ENCODE measurements at places on chromosomes 11 and 22.
A peak's percentile ranks its signal among the peaks of the same experiment; 100 is the strongest.

DNA sequence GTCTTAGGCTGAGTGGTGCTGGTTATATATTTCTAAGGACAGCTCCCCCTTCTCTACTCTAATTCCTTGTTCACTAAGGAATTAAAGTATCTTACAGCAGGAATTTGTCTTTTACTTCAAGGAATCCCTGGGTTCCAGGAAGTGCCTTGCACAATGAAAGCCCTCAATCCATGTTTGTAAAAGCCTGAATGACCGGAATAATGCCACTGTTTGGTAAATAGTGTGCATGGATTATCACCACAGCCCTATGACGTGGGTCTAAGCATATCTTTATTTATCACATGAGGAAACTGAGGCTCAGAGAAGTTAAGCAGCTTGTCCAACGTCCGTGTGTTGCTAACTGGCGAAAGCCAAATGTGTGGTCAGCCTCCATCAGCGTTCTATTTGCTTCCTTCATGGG lies 135.7 kb upstream of the NAV2 start:
- DNase-seq = no peak

- no peak for DNase-seq
These were observed 39.4 kb downstream of the MCM5 start for GRCh38 chr22:35439365-35439717.

- DNase-seq = no peak
These were observed 53.4 kb downstream of the FAM181B start for GRCh38 chr11:82680252-82680651.

DNA sequence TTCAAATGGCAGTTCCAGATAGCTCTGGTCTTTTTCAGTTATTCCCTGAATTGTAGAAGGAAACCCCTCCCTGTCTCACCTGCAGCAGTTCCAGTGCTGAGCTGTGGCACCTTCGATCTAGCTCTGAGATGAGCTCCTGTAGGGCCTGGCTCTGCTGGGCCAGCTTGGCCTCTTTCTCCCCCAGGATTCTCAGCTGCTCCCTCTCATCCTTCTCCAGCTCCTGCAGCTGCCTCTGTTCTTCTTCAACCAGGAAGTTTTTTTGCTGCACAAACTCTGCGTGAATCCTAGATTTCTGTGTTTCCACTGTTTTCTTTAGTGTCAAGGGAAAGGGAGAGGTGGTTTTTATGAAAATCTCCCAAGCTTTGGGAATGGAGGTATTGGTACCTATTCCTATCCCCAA lies 5.3 kb downstream of the TRIM21 start:
- no peak for DNase-seq

DNA sequence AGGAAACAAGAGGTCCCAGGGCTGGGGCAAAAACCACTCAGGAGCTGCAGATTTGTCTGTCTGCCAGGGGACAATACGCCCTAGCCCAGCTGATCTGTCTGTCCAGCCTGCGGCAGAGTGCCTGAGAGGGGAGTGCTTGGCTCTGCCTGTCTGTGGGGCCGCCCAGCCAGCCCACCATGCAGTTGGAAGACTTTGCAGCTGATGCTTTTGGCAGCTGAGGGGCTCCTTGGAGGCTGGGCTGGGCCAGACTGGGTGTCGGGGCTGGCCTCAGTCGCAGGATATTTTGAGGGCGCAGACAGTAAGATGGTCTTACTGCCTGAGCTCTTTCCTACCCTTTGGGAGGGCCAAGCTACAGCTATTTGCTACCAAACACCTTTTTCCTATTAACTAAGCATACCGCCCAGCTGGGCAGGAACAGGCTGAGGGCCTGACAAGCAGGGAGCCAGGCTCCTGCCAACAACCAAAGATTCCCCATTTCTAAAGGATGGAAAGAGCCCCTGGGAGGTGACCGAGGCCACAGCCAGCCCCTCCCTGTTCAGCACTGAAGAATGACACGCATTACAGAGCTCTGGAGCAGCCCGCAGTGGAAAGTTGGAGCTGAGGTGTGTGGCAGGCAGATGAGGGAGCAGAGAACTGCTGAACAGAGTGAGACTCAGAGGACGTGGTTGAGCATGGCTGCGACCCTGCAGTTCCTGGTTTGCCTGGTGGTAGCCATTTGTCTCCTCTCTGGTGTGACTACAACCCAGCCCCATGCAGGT lies at the start of gene FAM180B:
TSS of gene FAM180B (plus strand) at position 581 of the 758 bp plus-strand sequence. CDS start at position 672, 91 bp downstream.
- no peak for DNase-seq

DNA sequence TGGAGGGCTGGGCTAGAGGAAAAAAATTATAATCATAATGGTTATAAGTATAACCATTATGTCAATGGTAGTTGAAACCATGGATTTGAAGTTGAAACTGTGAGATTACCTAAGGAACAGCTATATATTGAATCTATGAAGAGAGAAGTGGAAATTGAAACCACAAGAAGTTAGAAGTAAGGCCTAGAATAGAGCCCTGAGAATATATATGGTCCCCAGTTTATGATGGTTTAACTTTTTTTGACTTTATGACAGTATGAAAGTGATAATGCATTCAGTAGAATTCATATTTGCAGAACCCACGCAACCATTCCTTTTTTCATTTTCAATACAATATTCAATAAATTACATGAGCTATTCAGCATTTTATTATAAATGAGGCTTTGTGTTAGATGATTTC lies 15.0 kb downstream of the AASDHPPT start:
- DNase-seq = no peak

DNA sequence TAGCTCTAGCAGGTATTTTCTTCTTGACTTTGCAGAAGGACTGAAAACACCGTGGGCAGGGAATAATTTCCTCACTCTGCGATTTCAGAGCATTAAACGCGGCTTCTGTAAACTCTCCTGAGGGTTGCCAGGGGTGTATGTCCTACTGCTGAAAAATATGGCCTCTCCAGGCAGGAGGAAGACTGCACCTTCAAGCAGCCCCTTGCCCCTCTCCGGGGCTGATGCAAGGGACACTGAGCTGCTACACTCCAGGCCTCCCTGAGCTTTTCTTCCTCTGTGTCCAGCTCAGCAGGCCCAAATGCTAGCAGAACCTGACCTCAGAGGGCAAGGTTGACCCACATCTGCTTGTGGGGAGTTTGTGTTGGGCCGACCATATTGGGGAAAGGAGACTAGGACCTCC lies 2.2 kb downstream of the CD6 start:
- no peak for DNase-seq

GRCh38 chr11:60786811-60787567 lies 1.9 kb downstream of the MS4A10 start:
- peak; percentile 83 for DNase-seq

GRCh38 chr11:44305470-44306051 lies 4.4 kb downstream of the ALX4 start:
- peak; percentile 45 for DNase-seq

GRCh38 chr11:100942016-100942415 lies 187.6 kb downstream of the PGR start:
- peak; percentile 12 for DNase-seq

DNA sequence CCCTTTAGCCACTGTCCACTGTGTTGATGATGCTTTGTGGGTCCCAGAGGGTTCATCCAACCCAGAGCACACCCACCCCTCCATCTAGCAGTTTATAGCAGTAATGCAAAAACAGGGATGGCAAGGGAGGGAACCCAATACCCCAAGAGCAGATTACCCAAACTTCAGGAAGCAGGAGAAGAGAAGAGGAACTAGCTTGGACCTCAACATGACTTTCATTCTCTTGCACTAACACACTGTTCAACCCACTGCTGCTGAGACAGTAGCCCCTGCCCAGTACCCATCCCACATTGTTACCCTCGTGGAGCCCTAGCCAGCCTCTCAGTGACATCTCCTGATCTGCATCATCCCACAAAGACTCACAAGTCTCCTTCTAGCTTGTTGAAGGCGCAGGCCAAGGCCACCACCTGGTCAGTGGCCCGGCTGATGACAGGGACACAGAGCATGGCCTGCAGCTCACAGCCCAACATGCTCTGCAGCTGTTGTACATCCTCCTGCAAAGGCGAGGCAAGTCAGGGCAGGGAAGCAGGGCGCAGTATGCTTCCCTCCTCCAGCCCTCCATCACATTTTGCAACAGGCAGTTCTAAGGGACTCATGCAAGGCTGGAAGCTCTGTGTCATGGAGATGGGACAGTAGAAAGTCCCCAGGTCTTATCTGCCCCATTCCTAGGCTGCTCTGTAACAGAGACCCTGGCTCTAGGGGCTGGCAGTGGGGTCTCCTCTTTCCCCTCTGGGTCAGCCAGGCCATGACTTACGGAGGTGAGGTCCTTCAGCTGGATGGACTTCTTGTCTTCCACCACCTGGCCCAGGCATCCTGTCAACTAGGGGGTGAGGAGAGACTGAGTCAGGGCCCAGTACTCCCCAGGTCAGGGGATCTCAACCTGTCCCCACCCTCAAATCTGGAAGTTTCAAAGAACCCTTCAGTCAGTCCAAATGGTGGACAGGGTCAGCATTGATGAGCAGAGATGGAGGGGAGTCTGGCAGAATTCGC lies 85.5 kb downstream of the PDE2A start:
- no peak for DNase-seq

DNA sequence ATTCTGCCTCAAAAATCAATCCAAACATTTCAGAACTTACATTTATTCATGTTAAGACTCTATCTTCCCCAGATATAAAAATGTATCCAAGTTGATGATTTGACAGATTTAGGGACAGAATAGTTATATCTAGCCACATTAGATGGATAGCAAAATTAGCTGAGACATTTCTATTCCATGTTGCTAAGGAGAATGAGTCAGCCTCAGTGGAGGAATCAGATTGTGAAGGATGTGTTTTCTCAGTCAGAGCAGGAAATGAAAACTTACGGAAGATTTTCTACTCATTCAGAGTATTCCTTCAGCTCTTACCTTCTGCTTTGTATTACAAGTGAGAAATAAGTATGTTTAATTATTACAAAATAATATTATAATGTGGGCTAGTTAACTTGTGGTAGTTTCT lies 556.3 kb upstream of the ANO3 start:
- peak; percentile 1 for DNase-seq

GRCh38 chr11:90241414-90241813 lies 18.6 kb upstream of the CHORDC1 start:
- no peak for DNase-seq

GRCh38 chr22:44348971-44349560 lies 36.3 kb upstream of the SHISAL1 start:
- DNase-seq = no peak

GRCh38 chr11:6111673-6112072 lies 4.2 kb downstream of the OR56B4 start:
- no peak for DNase-seq

- no peak for DNase-seq
These were observed 34.0 kb downstream of the SLCO2B1 start for GRCh38 chr11:75184757-75185425.

DNA sequence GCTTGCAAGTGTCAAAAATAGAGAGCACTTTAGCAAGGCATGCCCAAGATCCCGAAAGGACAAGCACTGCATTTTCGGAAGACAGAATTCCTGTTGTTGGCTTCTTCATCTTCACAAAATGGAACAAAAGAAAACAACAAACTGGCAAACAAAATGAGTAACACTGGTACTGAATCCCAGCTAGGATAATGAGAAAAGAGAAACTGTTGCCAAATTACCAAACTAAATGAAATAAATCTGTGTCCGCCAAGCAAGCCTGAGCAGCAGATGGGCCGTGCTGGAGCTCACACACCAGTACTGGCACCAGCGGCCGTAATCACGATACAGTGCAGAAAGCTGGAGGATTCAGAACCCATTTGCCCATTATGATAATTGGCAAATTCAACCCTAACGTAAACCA lies 30.6 kb downstream of the TUB start:
- DNase-seq = no peak

GRCh38 chr11:95156133-95156721 lies 66.6 kb downstream of the ENDOD1 start:
- DNase-seq = no peak

DNA sequence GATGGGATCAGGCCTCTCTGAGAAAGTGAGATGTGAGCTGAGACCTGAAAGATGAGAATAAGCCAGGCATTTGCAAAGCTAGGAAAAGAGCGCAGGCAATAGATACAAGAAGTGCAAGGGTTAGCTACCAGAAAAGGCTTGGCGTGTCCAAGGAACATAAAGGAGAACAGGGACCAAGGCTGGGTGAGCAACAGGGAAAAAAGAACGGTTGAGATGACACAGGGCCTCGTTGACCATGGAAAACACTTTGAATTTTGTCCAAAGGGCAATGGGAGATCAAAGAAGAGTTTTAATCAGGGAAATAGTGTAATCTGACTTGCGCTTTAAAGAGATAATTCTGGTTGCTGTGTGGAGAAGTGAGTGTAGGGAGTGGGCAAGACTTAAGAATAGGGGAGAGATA lies 35.0 kb downstream of the RAB30 start:
- no peak for DNase-seq

DNA sequence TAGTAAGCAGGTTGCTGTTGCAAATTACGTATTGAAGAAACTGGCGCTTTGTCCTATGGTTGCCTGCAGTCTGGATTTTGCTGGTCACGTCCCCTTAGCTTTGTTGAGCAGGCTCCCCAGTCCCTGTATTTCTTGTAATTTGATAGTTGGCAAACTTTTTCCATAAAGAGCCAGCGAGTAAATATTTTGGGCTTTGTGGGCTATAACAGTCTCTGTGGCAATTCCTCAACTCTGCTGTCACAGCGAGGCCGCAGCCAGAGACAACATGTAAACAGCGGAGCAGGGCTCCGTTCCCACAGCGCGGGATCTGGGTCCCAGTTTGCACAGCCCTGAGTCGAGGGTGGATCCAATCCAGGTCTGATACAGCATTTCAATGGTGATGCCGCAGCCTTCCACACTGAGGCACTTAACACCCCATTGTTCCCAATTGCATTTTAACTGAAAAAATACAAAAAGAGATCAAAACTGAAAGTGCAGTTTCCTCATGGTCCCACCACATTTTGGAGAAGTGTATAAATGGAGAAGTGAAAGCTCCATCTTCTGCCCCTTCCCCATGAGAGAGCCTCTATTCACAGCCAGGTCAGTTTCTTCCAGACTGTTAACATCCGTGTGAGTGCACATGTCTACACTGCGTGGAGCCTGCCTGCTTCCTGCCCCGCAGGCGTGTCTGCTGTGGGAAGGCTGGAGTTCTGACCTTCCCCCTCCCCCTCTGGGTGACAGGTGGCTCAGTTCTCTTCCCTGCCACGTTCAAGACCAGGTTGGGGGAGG lies 89.1 kb downstream of the RPS6KA4 start:
- DNase-seq = peak; percentile 37

DNA sequence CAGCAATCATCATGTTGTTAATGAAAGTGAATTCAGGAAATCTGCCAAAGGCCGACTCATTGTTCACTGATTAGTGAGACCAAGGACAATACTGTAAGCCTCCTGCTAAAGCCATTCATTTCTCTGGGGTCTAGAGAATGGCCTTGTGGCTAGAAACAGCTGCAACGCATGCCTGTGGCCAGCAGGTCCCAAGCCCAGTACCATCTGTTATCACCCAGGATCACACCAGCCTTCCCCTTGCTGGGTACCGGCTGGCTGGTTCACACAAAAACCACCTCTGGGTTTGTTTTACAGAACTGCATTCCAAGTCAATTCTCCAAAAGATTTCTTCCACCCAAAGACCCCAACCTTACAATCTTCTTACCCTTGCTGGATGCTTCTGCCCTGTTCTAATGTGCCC lies 1.1 kb downstream of the PLAAT5 start:
- DNase-seq = no peak

Data from fibroblast of skin of scalp (primary cell).